ENCODE measurements at places on chromosomes 5 and 9.

DNA sequence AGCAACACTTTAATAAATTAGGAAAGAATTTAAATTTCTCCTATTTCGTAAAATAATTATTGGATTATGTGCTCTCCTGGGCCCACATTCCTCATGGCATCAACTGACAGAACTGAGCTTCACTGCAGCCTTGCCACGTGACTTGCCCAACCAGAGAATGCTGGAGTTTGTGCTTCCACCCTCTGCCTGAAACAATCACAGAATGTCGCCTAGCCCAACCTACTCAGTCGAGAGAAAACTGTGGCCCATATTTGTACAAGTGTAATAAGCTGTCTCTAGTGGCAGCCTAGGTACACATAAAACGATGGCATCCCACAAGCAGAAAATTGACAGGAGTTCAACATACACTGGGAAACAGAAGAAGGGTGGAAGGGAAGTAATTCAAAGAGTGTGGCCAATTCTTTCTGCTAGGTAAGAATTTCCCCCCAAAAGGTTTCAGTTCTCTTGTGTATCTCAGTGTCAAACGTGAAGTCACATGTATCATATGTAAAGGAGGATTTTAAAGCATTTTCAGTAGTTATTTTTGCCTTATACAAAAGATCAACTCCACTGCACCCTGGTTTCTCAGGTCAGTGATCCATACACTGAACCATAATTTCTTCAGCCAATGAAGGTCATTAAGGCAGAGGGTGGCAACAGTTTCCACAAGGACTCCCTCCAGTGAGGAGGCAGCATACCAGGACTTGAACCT is 41.7 kb downstream of the ZNF608 start:
- DNase-seq: no peak

DNA sequence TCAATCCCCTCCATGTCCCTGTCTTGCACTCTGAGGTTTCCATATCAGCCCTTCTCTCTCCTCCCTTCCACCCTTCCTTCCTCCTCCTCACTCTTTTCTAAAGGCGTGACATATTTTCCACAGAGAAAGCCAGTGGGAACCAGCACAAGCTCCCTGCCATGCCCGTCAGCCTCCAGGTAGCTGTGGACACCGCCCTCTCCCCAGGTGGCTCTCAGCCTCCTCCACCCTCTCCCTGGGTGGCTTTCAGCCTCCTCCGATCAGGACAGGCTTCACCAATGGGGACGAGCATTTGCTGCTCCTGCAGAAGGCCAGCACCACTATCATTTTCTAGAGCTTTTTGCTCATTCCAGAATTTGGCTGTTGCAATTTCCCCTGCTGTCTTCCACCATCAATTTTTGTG is 236.6 kb downstream of the GADD45G start:
- no peak for DNase-seq

GRCh38 chr9:109812818-109813281 is 32.9 kb downstream of the PALM2AKAP2 start:
- DNase-seq: no peak

DNA sequence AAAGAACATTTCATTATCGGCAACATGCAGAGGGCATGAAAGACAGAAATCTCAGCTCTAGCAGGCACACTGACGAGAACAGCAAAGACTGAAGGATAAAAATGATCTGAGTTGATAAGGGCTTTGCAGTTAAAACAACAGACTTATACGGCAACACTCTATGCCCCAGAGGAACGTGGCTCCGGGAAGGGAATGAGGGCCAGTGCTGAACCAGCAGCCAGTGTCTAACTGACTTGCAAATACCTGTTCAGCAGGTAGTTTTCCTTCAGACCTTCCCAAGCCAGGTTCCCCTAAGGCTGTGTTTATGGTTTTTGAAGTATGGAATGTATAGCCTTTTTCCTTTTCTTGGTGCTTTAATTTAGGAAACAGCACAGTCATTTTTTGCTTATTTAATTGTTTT is 121.3 kb upstream of the CDH18 start:
- DNase-seq: no peak

DNA sequence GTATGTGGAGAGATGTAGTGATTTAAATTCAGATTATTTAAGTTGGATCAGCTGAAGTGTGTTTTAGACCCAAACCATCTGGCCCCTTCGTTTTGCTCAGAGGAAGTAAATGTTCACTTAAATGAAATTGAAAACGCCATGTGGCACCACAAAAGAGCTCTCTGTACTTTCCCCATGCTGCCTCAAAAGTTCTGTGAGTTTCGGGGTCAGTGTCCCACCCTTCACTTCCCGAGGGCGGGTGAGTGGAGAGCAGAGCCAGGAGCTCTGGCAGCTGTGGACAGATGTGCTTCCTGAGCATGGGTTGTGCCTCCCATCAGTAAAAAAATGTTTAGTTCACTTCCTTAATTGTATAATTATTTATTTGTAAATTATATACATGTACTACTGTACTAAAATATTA is 48.4 kb downstream of the PSD2 start:
- DNase-seq: no peak

DNA sequence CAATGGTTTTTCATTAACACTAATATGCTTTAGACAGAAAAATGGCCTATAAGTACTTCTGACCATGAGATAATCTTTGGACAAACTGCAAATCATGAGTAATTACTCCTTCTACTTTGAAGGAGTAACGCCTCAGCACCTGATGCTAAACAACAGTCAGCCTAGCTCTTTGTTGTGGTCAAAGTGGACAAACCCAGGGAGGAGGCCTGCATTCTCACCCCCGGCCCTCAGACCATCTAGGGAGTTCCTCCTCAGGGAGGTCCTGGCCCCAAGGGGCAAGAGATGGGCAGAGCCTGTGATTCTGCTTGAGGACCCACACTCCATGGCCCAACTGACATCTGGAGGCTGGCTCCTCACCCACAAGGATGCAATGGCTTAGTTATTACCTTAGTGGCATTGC is 48.2 kb upstream of the ANGPTL2 start:
- peak; percentile 4 for DNase-seq

DNA sequence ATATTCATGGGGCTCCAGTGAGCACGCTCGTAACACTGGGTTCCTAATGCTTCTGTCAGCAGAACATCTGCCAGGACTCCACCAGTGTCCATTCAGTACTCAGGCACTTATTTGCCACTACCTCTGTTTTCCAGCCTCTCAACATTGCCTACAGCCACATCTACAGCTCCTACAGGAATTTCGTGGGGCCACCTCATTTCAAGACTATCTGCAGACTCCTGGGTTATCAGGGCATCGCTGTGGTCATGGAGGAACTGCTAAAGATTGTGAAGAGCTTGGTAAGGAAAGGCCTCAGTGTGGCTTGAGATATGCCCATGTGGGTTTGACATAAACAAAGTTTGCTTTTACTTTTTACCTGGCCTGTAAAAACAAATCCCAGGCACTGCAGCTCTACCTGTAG is 92.9 kb downstream of the CYFIP2 start:
- DNase-seq: no peak

DNA sequence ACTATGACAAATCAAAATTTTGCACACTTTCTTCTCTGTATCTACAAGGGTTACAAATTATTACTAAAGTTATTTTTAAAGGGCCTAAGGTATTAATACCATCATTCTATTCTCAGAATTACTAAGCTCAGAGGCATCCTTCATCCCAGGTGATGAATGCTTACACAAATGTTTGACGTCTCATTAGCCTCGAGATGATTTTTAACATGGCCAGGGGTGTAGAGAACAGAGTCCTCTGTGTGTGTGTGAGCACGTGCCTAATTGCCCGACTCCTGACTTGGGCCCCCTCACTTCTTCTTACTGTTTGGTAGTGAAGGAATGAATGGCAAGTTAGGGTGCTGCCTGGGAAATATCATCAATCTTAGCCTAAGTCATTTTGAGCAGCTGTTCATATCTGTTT is 221.1 kb downstream of the ENC1 start:
- DNase-seq: no peak

DNA sequence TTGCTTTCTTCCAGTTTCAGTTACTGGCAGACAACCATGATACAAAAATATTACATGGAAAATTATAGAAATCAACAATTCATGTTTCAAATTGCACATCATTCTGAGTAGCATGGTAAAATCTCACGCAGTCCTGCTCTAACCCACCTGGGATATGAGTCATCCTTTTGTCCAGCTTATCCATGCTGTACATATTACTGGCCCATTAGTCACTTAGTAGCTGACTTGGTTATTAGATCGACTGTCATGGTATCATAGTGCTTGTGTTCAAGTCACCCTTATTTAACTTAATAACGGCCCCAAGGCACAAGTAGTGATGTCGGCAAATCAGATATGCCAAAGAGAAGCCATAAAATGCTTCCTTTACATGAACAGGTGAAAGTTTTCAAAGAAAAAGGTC is 41.2 kb downstream of the NADK2 start:
- DNase-seq: no peak

DNA sequence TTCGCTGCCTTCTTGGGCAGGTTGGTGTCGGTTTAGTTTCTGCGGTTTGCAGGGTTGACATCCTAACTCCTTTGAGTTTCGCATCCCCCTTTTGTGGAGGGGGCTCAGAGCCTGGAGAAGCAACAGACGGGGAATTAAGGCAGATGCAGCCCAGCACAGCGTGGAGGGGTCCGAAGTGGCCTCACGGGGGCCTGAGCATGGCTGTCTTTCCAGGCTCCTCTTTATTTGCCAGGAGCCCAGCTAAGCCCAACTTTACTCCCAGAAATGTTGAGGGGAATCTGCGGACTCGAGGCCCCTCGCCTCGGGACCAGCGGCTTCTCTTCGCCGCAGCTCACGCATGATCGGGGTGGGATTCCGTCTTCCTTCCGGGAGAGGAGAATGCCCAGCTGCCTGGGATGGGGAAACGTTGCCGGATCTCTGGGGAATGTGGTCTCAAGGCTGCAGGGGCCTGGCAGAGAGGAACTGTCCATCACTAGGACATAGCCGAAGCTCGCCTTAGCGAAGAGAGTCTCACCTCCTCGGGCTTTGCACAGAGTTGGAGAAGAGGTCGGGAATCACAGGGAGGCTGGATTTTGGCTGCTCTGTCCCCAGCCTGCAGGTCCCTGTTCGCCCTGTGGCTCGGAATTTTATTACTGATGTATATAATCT is 1.3 kb downstream of the RAI14 start:
- DNase-seq: no peak

DNA sequence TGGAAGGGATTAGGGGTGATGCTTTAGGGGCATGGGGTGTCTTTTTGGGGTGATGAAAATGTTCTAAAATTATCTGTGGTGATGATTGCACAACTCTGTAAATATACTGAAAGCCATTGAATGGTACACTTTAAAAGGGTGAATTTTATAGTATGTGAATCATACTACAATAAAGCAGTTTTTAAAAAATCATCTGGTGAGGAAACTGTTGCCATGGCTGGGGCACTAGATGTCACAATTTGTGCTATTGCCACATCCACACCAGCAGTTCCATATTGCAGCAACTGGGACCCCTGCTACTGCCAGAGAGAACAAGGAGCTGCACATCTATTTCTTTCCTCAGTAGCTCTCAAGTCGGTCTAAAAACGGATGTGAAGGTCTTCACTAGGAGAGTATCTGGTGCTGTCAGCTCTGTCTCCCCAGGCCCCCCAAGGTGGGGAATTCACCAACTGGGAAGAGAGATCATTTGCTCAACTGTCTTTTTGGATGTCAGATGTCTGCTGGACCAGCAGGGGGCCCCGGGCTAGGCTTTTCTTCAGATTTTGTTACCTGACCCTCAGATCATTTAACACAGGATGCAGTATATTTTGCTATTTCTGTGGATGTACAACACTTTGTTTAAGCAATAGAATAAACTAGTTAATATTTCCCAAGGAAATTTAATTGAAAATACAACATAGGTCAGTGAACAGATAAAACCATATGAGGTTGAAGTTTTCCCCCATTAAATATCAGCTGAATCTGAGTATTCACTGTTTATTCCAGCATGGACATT is 13.2 kb downstream of the CMYA5 start:
- DNase-seq: no peak

DNA sequence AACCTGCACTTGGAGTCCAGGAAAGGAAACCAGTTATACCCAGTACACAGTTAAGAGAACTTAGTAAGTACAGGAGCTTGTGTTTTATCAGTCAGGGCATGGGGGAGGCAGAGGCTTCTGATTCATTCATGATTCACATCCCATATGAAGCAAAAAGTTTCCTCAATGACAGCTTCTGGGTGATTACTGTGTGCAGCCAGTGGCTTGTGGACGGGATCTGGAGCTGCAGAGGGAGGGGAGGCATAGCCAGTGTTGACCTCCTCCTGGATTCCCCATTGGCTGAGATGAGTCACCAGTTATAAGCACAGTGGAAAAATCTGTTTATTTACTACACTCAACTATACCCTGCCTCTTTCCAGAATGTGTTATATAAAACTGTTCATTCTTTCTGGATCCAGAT is 17.7 kb downstream of the IL31RA start:
- no peak for DNase-seq

- DNase-seq: no peak
Measured at GRCh38 chr9:116234081-116234480, 80.5 kb downstream of the PAPPA start.

GRCh38 chr5:159210846-159211245 is 1.5 kb upstream of the RNF145 start:
- DNase-seq: no peak

GRCh38 chr5:178751286-178751685 is 20.8 kb upstream of the ZNF354A start:
- DNase-seq: no peak

DNA sequence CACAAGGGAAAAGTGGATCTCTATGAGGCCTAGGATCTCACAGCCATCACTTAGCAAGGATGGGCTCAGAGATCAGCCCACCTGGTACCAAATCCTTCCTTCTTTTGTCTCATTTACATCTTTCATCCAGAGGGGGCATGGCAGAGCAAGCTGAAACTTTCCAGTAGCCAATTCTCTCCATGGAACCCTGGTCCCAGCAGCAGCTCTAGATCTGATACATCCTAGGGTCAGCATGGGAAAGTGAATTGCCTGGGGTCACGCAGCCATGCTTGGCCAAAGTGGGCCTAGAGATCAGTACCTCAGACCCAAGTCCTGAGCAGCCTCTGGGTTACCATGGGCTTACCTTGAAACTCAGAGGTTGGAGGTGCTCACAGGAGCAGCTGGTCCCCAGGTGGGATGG is 170.5 kb downstream of the GABBR2 start:
- DNase-seq: no peak

DNA sequence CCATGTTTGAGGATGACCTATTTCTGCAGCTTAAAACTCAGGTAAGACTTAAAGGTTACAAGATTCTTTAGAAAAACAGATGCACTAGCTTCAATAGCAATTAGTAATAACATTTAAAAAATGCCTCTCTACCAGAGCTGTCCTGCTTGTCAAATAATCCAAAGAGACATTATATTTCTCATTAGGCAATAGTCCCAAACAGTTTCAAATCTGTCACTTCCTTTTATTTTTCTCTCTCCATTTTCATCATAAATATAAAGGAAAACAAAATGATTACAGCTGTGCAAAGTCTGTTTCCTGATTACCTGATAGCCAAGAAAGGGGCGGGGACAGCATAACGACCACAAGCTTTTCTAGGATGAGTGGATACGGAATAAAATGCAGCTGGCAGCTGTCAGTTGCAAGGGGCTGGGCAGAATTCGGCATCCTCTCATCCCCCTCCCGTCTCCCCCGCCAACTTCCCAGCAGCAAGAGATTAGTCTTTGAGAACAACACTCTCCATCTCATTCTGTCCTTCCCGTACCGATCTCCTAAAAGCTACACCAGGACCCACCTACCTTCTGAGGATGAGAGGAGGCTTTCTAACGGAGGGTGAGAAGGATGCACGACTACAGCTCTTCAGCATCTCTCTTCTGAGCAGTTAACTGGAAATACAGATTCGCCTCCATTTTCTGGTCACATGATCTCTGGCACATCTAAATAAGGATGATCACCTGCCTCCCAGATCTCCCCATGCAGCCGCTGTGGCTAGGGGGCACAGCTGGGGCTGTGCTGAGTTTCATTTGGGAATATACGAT is 72.5 kb upstream of the PCA3 start:
- no peak for DNase-seq

GRCh38 chr5:162911873-162912272 is 525.5 kb upstream of the CCNG1 start:
- no peak for DNase-seq

All from NCI-H1694 (cell line).